ENCODE measurements at places on chromosomes 5 and 9.
A peak's percentile ranks its signal among the peaks of the same experiment; 100 is the strongest.

GRCh38 chr9:18068900-18069299, 405.1 kb upstream of the ADAMTSL1 start:
- no peak for DNase-seq

- no peak for DNase-seq
Observed at GRCh38 chr5:14744296-14745187, 80.0 kb downstream of the OTULIN start.

GRCh38 chr5:168818558-168818957, 239.4 kb upstream of the PANK3 start:
- DNase-seq: no peak

- peak; percentile 39 for DNase-seq
Observed at GRCh38 chr5:94776167-94776566, 157.7 kb downstream of the SLF1 start.

DNA sequence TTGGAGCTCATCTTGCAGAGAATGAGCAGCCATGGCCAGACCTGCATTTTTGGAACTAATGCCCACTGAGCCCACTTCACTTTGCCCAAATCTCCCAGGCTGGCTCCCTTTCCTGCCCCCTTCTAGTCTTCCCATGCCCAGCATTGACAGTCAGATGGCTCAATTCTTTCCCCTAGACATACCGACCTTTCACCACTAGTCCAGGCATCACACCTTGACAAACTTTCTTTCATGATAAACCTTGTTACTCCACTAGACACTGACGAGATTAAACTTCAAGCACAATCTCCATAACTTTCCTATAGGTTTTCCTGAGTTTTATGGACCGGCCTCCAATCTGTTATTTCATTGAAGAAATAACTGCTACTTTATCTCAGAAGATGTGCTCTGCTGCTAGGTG, 47.8 kb upstream of the RAI14 start:
- no peak for DNase-seq

DNA sequence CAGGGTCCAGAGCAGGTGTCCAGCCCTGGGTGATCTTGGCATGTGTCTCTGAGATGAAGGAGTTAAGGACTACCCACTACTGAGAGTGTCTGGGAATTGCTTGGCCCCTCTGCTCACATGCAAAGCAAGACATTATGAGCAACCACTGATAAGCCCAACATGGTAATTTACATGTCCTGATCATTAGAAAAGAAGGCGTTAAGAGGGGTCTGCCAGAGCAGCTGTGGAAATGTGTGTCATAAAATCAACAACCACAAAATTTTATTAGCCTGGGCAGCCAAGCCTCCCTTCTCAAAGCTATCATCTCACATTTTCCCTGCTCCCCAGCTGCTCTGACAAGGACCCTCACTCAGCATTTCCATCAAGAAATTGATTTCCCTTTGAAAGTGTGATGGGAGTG, 351.0 kb downstream of the SPOCK1 start:
- DNase-seq: no peak

GRCh38 chr9:2872250-2872930, 28.5 kb upstream of the PUM3 start:
- DNase-seq: peak; percentile 9

- DNase-seq: no peak
Observed at GRCh38 chr9:87513161-87513560, 15.5 kb downstream of the DAPK1 start.

GRCh38 chr9:135198144-135198543, 110.7 kb downstream of the OLFM1 start:
- DNase-seq: no peak

GRCh38 chr9:13590996-13591395, 311.5 kb upstream of the MPDZ start:
- no peak for DNase-seq

DNA sequence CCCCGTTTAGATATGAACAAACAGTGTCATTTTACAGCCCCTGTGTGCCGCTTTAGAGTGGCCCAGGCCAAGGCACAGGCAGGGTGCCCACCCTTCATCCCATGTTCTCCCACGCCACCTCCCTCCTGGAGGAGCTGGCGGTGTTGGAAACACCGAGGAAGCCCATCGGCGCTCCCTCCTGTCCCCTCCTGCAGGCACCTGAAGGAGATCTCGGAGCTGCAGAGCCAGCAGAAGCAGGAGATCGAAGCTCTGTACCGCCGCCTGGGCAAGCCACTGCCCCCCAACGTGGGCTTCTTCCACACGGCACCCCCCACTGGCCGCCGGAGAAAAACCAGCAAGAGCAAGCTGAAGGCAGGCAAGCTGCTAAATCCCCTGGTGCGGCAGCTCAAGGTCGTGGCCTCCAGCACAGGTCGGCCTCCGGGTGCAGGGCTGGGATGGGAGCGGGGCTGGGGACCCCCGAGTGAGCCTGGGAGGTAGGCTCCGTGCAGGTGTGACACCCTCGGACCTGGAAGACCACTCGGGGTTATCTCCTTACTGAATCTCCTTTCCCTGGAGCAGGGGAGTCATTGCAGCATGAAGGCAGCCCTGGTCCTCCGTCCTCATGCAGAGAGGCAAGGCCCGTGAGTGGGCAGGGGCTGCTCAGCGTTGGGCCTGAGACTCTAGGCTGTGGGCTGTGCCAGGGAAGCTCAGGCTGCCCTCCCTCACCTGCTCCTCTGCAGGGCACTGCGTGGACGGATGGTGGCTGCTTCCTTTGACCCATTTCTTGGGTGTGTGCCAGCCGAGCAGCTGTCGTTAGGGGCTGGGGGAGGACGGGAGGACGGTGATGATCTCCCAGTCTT, 113.9 kb downstream of the WNK2 start:
- no peak for DNase-seq

GRCh38 chr5:116859666-116860320, 285.2 kb upstream of the SEMA6A start:
- DNase-seq: no peak

GRCh38 chr5:140262221-140262620, 40.7 kb downstream of the PFDN1 start:
- no peak for DNase-seq

DNA sequence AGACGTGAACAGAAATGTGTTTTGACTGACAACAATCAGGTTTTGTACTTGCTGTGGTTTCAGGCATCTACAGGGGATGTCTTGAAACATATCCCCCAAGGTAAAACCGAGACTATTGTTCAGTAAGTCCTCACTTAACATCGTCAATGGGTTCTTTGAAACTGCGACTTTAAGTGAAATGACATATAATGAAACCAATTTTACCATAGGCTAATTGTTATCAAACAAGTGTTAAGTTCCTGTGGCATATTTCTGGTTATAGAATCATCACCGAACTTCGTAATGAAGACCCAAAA, 16.4 kb upstream of the OMD start:
- no peak for DNase-seq

Measured in SK-N-DZ (cell line).